Activated T-helper 1 cell treated with anti-CD3 and anti-CD28 coated beads, Interleukin-12 subunit alpha, Interleukin-12 subunit beta, Interleukin-2, Interleukin-4 antibody, amounts not matched to agents 30 ng/mL and 10 ng/mL and 1 ng/mL, durations not matched to agents 14 hours and 24 hours and 36 hours (primary cell): ENCODE measurements at places on chromosomes 5 and 9.

DNA sequence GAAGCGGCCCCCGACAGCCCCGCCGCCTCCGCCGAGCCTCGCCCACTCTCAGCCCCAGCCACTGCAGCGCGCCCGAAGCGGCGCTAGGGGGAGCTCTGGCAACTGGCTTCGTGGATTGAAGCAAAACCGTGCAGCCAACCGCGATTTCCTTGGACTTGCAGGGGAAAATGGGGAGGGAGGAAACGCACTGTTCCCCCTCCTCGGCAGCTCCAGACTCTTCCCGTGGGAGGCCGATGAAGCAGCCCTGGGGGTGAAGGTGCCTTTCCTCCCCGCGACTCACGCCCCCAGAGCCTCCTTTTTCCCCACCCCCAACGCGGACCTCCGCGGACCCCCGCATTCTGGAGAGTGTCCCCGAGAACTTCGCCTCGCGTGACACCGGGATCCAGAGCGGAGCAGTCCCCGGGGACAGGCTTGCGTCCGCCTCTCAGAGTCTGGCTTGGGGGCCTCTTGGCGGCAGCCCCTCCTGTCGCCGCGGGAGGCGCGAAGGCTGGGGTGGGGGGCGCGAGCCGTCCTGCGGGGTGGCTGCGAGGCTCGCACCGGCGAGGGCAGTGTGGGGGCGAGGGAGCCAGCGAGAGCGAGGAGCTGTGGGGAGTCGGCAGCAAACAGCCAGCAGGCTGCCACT lies 3.8 kb downstream of the IER5L start:
- peak; percentile 75 for DNase-seq

DNA sequence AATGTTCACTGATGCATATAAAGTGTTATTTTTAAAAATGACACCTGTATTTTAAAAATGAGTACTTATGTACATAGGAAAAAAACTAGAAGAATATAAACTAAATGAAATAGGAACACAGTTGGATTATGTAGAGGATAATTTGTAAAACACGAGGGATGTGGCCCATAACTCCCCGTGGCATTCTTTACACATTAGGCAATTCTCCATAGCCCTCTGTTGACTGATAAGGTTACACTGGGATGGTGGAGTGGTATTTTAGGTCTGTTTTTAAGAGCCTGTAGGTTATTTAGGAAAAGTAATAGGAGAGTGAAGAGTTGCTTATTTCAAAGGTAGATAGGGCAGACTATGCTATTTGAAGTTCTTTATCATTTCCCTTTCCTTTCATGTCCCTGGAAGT lies 1.8 kb downstream of the CAVIN4 start:
- no peak for DNase-seq

DNA sequence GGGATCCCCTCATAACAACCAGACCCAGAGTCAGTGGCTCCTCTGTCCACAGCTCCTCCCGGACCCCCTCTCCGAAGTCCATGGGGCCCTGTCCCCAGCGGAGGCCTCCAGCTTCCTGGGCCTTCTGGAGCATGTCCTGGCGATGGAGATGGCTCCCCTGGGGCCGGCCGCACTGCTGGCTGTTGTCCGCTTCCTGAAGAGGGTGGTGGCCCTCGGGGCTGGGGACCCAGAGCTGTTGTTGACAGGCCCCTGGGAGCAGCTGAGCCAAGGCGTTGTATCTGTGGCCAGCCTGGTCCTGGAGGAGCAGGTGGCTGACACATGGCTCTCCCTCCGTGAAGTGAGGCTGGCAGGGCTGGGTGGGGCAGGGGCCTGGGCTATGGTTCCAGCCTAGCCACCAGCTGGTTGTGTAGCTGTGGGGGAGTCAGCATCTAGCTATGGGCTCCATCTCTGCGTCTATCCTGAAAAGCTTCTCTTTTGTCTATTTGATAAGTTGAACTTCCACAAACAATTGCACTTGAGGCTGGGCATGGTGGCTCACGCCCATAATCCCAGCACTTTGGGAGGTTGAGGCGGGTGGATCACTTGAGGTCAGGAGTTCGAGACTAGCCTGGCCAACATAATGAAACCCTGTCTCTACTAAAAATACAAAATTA lies 4.7 kb downstream of the ADGRD2 start:
- no peak for DNase-seq

GRCh38 chr5:160703547-160704189 lies 148.3 kb downstream of the ATP10B start:
- no peak for DNase-seq

DNA sequence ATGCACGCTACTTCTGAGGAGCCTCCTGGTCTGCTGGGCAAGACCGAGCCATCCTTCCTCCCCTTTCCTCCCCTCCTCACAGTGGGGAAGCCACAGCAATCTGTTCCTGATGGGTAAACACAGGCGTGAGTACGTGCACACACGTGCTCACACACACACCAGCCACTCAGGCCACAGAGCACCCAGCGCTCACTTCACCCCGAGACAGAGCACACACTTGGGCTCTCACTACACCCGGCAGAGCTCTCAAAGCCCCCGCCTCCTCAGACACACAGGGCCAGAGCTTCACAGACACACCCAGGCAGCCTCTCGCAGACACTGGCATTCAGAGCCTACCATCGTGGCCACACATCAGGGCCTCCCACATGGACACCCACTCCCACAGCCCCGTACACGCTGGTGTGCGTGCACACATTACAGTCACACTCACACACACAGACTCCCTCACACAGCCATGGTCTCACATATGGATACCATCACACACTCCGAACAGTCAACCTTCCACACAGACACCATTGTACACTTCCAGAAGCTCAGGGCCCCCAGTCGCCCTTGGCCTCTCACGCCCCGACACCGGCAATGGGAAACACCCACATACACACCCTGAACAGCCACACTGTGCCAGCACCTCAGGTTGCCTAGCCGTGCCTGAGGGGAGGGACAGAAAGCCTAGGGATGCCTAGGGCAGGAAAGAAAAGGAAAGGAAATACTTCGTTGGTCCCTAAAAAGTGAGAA lies 13.5 kb downstream of the CNTFR start:
- no peak for DNase-seq

- DNase-seq: no peak
Observed at GRCh38 chr5:19235101-19235584, 752.9 kb downstream of the CDH18 start.

- no peak for DNase-seq
Observed at GRCh38 chr5:2010940-2011339, 128.2 kb upstream of the IRX4 start.

DNA sequence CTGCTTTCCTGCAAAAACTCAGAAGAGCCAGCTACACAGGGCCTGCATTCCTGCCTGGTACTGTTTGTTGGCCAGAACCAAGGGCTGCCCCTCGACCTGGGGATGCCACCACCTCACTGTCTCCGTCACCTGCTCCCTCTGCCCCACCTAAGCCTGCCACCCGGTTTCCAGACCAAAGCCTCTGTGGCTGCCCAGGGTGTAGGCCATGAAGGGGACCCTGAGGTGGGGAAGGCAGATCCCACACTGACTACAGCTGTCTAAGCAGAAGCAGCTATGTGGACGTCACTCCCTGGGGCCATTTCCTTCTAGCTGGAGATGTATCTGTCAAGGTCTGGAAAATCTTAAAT lies 35.8 kb downstream of the RASGEF1C start:
- DNase-seq: no peak

DNA sequence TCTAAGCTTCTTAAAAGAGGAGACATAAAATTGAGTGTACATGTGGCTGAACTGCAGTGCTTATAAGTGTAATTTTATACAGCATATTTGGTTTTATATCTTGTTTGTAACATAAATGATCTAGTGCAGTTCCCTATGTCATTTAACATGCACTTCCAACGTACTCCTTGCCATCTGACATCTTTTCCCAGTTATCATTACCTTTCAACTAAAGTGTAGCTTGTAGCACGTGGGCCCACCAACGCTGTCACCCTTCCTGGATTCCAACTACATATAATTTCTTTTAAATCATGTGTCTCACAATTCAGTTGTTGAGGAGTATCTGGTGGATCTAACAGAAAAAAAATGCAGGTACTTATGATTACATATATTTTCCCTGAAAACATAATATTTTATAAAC lies 50.1 kb downstream of the LIFR start:
- DNase-seq: no peak

DNA sequence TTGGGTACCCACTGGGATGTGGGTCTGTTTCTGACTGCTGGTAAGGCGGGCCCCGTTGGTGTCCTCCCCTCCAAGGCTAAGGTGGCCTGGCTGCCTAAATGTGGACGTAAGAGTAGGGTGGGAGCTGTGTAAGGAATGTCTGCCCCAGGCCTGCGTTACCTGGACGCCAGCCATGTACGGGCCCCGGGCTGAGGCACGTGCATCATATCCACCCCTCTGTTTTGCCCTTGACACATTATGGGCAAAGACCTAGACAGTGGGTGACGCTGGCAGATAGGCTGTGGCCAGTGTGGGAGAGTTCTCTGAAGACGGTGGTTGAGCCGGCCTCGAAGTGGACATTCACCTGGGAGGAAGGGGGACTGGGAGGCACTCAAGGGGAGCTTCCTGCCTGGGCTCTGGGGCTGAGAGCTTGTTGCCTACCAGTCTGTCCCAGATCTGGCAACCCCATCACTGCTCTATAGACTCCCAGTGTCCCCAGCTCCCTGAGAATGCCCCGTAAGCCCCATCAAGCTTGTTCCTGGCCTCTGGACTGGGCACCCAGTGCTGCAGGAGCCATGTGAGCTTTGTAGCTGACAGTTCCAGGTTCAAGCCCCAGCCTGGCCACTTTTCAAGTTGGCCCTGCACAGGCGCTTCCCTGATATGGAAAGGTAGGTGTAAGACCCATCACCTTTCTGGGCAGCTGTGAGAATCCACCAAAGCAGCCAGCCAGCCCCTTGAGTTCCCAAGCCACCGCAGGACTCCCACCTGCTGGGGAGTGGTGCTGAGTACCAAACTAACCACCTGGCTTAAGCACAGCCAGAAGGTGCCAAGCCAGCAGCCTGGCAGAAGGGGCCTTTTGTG lies 3.2 kb upstream of the PRR7 start:
- no peak for DNase-seq

DNA sequence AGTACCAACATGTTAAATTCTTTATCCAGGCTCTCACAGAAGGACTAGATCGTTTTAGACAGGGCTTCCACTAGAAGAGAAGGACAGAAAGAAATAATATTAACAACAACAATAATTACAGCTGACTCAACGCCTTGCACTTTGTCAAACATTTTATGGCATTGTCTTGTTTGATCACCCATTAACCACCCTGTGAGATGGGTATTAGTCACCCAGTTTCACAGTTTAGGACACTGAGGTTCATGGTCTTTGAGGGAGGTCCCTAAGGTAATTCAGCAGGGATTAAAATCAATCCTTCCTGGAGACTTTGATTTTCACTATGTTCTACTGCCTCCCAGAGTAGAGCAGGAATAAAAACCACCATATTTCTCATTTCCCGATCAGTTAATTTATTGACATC lies 51.4 kb upstream of the BNC2 start:
- no peak for DNase-seq

DNA sequence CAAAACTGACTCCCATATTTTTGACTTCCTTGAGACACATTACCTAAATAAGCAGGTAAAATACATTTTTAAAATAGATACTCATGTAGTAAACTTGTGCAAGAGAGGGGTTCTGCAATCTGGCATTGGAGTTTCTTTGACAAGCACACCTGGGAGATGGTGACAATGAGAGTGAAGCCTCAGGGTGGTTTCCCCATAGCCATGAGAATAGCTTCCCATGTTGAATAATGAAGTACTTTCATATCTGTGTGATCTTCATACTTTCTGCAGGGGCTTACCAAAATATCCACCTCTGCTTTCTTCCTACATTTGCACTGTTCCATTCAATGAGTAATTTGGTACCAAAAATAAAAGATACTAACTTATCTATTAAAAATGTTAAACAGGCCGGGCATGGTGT lies 44.7 kb upstream of the VCAN start:
- DNase-seq: no peak

DNA sequence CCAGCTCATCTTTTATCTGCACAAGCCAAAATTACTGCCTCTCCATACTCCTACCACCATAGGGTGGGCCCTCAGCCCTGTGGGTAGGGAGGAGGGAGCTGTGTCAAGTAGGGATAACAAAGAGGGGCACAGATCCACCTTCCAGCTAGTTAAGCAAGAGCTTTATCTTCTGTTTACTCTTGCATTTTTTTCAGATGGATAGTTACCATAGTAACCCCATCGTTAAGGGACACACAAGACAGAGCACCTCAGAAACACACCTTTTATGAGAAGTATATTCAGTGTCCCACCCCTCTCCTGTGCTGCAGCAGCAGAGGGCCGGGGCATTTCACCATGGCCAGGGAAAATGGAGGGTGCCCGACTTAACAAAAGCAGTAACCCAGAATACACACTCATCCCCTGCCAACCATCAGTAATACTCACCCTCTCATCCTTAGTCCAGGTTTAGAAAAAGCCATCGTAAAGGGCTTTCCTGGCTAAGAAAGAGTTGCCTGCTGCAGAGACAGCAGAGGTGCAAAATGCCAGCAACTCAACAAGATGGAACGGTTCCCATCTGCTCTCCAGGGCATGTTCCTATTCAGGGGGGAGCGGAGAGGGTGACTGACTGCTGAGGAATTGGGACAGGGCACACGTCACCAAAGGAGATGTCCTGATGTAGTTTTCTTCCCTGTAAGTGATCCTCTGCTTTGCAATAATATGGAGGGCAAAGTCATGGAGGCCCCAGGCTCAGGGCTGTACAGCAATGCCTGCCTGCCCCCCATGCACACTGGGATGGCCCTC lies 25.1 kb downstream of the MACROH2A1 start:
- DNase-seq: no peak

DNA sequence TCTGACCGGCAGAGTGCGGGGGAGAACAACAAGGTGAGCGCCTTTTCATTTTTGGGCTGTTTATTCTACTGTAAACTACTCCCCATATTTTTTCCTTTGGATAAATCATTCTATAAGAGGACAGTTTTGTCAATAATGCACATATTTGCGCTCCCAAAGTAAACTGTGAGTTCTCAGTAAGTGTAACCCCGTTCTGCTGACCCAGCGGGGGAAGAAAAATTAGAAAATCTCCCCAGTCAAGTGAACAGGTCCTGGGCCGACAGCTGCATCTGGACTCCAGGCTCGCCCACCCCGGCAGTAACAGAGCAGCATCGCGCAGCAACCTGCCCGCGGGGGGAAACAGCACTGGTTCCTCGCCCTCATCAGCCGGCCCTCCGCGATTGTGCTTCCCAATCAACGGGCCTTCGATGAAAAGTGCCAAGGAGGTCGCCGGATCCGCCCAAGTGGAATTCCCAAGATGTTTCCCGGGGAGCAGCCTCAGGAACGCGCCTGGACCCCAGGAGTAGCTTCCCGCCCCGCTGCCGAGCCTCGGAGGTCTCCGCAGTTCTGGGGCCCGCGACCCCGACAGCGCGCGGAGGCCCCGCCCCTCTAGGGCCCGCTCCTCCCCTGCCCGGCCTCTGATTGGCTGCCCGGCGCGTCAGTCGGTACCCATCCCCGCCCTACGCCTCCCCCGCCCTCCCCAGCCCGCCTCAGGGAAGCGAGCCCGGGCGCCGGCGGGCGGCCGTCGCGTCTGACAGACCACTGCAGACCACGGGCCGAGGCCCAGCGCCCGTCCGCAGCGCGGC lies at the start of gene OTULINL:
OTULINL (plus strand) TSS at position 687 of the 785 bp plus-strand sequence. CDS start 103 bp downstream, outside the sequence.
- peak; percentile 77 for DNase-seq

DNA sequence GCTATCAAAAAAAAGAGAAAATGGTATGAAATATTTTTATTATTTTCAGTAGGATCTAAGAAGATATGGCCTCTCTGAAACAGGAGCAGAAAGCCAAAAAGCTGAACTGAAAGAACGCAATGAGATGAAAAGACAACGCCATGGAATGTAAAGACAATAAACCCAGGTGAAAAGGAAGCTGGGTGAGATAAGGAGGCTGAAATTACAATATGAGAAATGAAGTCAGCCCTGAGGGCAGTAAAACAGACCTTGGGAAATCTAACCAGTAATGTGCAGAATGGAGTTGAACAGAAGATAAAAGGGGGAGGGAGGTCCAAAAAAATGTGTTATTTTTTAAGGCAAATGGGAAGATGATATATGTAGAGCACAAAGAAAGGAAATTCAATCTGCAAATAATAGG lies 265.3 kb downstream of the ENC1 start:
- no peak for DNase-seq
